ENCODE measurements at places on chromosomes 5 and 9.

DNA sequence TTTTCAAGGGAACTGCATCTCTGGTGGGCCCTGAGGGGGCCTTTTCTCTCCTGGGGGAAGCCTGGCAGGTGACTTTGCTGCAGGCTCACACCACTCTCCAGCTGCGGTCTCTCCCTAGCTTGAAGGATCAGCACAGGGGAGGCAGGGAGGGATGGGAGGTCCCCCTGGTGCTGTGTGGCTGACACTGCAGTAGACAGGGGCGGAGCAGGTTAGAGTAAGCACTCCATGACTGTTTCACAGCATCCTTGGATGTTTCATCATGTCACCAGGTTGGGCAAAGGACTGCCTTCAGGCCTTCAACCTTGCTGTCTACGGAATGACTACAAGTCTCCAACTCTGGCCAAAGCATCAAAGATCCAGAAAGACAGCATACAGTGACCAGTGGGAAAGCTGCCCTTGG is 470.7 kb downstream of the CDK5RAP2 start:
- no peaks in the 10 kb centered on the region for H3K36me3 ChIP-seq
- H3K4me1 ChIP-seq, result peaks cover 49% of the 10 kb centered on the region
- no peak overlapping the region for H3K27ac ChIP-seq
- no peak overlapping the region for H3K4me3 ChIP-seq
- H3K27me3 ChIP-seq, result peaks cover 6% of the 10 kb centered on the region

- H3K4me3 ChIP-seq, result peak overlapping the region; percentile 100
- H3K36me3 ChIP-seq, result no peaks in the 10 kb centered on the region
- H3K4me1 ChIP-seq, result peaks cover 44% of the 10 kb centered on the region
- peak; percentile 47 for DNase-seq
These were observed 1.2 kb downstream of the FNBP1 start for GRCh38 chr9:130041648-130042405.

DNA sequence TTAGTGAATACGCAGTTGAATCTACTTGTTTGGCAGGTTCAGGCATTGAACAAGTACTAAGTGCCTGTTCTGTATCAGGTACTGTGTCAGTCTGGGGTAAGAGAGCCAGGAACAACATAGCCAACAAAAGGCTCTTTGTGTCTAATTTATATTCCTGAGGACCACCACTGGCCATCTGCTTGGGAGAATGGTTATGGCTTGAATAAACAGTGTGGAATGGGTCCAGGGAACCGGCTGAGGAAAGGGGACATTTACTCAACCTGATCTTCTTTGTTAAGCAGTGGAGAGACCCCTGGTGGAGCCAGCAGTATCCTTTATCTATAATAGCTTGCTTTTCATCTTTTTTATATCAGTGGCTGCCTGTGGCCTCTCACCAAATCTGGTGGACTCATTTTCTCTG is 38.6 kb downstream of the EXOSC2 start:
- peaks cover 16% of the 10 kb centered on the region for H3K4me1 ChIP-seq
- DNase-seq, result no peak
- H3K27ac ChIP-seq, result no peak overlapping the region
- peaks cover 4% of the 10 kb centered on the region for H3K27me3 ChIP-seq
- peaks cover 16% of the 10 kb centered on the region for H3K36me3 ChIP-seq

DNA sequence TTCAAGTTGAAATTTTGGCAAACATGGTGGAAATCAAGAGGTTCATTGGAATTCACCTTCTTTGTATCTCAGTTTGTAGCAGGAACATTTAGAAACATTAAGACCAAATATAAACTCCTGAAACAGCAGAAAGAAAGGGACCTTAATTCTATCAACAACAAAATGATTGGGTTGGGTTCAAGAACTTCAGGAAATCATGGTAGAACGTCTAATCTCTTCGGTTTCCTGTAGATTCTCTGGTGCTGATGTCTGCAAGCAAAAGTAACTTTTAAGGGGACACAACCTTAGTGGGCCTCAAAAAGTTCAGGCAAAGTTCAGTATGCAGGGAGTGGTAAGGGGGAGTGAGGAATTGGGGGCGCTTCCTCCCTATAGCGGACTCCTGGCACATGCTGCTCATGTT is 3.4 kb downstream of the IL33 start:
- no peaks in the 10 kb centered on the region for H3K27me3 ChIP-seq
- no peak for DNase-seq
- no peaks in the 10 kb centered on the region for H3K4me1 ChIP-seq
- no peak overlapping the region for H3K4me3 ChIP-seq
- no peak overlapping the region for H3K27ac ChIP-seq

DNA sequence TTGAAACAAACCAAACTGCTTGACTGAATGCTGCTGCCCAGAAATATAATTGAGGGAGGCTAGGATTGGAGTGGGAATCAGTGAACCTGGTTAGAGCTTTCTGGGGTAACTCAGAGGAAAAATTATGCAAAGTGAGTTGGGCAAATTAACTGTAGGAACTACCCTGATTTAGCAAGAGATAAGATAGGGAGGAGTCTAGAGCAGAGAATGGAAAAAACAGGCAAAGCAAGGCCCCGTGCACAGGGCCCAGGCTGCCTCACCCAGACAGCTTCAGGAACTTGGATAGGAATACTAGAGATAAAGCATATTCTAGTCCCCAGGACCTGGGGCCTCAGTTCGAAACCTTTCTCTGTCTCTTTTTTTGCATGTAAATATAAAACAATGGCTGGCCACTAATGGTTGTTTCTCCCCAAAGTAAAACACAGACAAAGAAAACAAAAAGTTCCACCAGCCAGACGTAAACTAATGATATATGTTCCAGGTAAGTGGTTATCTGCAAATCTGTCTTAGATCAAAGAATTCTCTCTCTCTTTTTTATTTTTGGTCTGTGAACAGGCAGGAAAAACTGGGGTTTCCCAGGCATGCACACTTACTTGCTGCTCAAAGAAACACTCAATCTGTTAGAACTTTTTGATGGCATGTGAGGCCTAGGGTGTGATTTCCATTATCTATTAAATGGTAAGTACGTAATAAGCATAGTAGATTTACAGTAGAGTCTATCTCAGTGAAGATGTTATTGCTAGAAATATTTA is 168.1 kb upstream of the MAP3K1 start:
- H3K27ac ChIP-seq, result no peak overlapping the region
- no peak for DNase-seq
- H3K4me1 ChIP-seq, result peaks cover 24% of the 10 kb centered on the region
- H3K36me3 ChIP-seq, result no peaks in the 10 kb centered on the region
- no peak overlapping the region for H3K4me3 ChIP-seq

GRCh38 chr9:96399325-96399633 is 15.8 kb upstream of the SLC35D2 start:
- DNase-seq, result no peak
- H3K27me3 ChIP-seq, result peaks cover 3% of the 10 kb centered on the region
- peaks cover 25% of the 10 kb centered on the region for H3K4me1 ChIP-seq
- peaks cover 47% of the 10 kb centered on the region for H3K36me3 ChIP-seq

DNA sequence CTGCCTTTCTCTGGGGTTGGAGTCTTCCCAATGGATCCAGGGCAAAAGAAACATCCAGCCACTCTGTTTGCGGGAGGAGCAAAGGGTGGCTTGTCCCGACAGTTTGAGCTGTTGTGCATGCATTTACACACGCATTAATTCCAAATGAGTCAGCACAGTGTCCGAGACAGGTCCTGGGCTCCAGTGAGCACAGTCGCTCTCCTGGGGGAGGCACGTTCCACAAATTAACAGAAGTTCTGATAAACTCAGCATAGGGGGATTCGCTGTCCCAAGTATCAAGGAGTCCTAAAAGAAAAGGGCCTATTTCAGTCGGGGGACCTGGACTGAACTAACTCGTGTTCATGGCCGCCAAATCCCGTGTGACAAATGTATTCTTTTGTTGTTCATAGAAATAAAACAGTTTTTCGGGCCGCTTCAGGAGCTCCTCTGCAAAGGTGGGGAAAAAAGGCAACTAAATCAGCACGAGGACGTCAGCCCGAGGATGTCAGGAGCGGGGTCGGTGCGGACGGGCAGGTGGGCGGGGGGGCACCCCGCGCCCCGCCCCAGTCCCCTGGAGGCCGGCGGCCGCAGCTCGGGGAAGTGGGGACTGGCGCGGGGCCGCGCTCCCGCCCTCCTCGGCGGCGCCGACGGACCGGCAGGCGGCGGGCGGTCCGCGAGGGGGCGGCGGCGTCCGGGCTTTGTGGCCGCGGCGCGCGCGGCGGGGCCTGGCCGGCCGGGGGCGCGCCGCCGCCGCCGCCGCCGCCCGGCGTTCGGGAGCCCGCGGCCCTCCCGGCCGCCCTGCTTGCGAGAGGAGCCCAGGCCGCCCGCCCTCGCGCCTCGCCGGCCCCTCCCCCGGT is at the start of gene MSANTD3:
TSS of gene MSANTD3 (plus strand) at position 614 of the 836 bp plus-strand sequence. CDS start 14,796 bp downstream, outside the sequence.
- peaks cover 5% of the 10 kb centered on the region for H3K27me3 ChIP-seq
- peaks cover 25% of the 10 kb centered on the region for H3K36me3 ChIP-seq
- H3K4me1 ChIP-seq, result peaks cover 47% of the 10 kb centered on the region
- peak within 1 kb of the TSS; percentile 94 for H3K4me3 ChIP-seq
- DNase-seq, result peak; percentile 76
- H3K27ac ChIP-seq, result peak within 1 kb of the TSS; percentile 99

All from nephron progenitor cell (in vitro differentiated cells).